ENCODE measurements at places on chromosomes 16 and 17.

GRCh38 chr16:4496305-4496704, 20.1 kb downstream of the HMOX2 start:
- DNase-seq: no peak

DNA sequence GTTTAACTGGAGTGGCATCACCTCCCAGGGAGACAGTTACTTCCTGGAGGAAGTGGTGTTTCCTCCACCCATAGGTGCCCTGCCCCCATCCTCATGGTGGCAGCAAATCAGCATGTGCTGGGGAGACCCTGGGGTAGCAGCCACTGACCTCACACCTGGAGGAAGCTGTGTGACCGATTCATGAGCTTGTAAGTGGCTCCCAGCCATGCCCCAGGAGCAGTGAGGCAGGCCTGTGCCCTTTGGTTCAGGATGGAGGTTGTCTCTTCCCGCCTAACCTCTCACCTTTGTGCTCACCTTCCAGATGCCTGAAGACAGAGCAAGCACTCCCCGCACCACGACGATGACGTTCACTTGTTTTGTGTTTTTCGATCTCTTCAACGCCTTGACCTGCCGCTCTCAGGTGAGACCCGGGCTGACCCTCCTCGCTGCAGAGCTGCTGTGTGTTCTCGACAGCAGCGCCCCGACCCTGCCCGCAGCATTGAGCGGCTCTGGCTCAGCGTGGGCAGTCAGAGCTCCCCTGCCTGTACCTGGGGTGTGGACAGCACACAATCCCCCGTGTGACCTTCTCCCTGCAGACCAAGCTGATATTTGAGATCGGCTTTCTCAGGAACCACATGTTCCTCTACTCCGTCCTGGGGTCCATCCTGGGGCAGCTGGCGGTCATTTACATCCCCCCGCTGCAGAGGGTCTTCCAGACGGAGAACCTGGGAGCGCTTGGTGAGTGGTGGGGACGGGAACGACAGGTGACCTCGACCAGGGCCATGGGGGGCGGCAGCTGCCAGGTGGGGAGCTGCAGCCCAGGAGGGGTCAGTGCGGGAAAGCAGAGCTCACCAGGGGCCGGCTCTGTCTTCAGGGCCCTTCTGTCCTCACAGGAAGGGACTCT, 42.8 kb downstream of the MEAK7 start:
- DNase-seq: no peak

GRCh38 chr17:48728232-48729231, at the start of gene HOXB13:
Gene HOXB13 (minus strand): TSS chr17:48728750. CDS start chr17:48728593, 157 bp downstream.
- DNase-seq: peak; percentile 42

DNA sequence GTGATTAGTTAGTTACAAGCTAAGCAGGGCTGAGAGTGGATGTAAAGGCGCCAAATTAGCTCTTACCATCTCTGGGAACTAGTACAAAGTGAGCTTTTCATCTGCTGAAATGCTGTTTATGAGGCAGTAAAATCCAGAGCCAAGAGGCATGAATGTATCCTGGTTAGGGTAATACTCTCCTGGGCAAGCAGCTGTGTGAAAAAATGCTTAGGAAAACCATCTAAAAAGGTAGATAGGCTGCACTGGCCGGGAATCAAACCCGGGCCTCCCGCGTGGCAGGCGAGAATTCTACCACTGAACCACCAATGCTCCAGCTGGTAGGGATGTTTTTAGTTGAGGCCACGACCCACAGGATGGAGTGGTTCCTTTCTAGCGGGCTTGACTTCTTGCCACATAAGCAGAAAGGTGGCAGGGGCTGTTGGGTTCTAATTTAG, 23.0 kb downstream of the VAC14 start:
- no peak for DNase-seq

DNA sequence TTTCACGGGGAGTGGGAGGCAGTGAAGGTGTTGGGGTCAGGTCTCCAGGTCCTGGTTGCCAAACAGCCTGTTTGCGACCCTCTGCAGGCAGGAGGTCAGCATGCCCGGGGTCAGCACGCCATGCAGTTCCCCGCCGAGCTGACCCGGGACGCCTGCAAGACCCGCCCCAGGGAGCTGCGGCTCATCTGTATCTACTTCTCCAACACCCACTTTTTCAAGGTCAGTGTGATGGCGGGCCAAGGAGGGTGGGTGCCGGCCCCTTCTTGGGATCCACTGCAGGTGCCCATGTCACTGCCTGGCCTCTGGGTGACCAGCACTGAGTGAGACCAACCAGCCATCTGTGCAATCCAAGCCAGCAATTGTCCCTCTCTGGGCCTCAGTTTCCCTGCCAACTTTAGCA, 21.3 kb downstream of the ADGRG5 start:
- DNase-seq: no peak

DNA sequence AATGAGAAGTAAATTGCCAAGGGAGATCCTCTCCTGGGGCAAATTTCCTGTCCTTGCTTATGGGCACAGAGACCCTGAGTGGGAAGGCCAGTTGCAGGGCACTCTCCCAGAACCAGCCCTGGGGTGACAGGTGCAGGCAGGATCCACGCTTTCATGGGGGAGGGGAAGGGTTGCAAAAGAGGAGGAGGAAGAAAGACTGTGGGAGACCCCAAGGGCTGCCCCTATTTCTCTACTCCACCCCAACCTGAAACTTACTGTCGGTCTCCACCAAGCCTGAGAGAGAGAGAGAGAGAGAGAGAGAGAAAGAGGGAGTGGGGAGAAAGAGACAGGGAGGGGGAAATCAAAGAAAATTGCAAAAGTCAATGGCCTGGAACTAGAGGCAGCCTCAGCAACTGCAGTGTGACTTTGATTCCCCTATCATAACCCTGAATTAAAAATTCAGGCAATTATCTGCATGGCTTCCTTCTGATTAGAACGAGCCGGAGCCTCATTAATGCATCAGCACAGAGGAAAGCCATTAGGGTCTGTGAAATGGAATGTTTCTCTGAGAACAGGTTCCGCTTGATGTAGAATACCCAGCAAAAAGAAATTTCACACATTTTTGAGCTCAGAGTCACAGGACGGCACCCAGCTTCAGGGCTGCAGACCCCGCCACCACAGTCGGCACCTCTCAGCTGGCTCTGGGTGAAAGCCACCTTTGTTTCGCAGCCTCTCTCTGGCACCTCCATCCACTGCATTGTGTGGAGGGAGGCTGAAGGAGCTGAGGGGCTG, 45.1 kb upstream of the HNF1B start:
- no peak for DNase-seq

DNA sequence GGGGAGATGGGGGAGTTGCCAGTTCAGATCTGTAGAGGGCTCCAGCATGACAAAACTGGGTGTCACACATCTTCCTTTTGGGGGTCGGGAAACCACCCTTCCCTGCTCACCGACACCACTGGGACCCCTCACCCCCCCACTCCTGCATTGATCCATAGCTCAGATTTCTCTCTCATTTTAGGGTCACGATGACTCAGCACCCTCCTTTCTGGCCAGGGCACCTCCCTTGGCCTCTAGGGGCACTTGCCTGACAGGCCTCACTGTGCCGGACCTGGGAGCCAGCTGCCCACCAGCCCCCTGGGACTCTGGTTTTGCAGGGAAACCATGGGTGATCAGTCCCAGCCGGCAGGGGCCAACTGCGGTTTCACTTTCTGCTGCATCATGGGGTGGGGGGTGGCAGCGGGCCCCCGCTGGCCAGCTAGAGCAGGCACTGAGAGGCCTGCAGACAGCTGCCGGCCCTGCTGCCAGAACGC, 239.4 kb downstream of the MRTFB start:
- peak; percentile 9 for DNase-seq

- no peak for DNase-seq
Observed at GRCh38 chr16:62149631-62150030, 113.4 kb upstream of the CDH8 start.

- DNase-seq: peak; percentile 85
Observed at GRCh38 chr17:82835122-82835521, 4.7 kb downstream of the ZNF750 start.

- DNase-seq: peak; percentile 84
Observed at GRCh38 chr17:77086433-77087010, 54.2 kb upstream of the SEC14L1 start.

DNA sequence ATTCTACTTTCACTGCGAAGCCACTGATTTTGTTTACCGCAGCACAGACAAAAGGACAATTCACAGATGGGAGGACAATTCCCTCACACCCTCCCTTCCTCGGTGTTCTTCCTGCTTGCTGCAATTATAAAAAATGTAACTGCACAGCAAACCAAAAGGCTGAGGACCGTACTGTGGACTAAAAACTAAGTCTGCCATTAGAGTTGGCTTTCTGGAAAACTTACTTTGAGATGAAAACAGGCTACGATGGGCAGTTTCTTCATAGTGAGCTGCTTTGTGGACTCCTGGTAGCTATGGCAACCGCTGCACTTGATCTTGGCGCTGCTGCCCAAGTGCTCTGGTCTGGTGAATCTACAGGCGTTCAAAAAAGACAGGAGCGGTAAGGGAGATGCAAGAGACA, 35.2 kb downstream of the USP22 start:
- DNase-seq: no peak

DNA sequence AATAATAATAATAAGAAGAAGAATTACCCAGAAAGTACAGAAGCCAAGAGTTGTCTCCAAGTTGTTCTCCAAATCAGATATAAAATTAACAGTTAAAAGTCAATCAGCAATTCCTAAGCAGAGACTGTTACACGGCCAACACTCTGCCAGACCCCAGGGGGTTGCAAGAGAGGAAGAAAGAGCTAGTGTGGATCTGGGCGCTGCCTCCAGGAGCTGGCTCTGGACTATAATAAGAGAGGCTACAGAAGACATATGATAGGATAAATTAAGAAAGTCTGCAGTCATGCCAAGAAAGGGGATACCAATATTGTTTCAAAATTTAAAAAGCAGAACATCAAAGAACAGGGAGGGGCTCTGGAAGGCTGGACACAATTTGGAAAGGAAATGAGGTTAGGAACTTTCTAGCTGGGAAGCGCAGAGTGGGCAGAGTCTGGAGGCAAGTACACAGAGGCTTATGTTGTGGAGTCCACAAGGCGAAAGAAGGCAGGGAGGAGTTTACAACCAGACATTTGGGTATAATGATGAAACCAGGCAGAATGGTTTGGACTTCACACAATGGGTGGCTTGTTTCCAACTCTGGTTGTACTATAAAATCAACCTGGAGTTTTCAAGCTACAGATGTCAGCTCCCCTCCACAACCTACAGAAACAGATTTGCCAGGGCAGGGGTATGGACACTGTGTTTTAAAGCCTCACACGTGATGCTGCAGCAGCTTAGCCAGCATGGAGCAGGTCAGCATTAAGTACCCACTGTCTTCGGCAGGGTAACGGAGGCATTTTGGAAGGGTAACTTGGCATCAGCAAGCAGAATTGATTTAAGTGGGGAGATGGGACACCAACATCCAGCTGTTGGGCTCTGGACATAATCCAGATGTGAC, 49.4 kb downstream of the SLC39A11 start:
- peak; percentile 9 for DNase-seq

GRCh38 chr16:13435873-13436474, 484.0 kb upstream of the ERCC4 start:
- DNase-seq: no peak

- DNase-seq: no peak
Observed at GRCh38 chr17:63150994-63151464, 185.0 kb downstream of the TANC2 start.

DNA sequence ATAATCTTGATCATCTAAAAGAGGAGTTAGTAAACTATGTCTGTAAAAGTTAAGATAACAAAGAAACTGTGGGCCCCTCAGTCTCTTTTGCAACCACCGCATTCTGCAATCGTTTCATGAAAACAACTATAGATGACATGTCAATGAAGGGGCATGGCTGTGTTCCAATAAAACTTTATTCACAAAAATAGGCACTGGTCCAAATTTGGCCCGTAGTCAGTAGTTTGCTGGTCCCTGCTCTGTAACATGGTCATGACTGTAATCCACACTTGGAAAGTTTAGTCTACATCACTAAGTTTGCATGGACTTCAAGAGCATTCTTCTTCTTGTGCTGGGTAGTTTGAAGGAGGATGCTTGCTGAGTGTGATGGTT, 299.3 kb upstream of the PSMD7 start:
- no peak for DNase-seq

GRCh38 chr17:9658593-9659211, 13.4 kb downstream of the USP43 start:
- DNase-seq: no peak

DNA sequence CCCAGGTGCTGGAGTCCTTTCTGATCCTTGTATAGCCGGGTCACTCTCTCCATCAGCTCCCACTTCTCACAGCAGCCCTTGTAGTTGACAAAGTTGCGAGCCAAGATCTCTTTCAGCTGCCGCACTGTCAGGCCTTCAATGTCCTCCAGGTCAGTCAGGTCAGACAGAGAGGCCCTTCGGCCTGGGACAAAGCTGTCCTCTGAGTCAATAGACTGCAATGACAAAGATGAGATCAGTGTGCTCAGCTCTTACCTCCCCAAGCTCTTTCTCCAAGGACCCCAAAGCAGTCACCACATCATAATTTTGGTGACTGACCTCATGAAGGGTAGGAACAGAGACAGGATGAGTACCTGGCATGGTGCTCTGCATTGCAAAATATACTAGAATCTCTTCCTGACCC, 36.1 kb downstream of the LIG3 start:
- DNase-seq: no peak
